Stimulated activated CD8-positive, alpha-beta memory T cell treated with anti-CD3 and anti-CD28 coated beads, Interleukin-15, amount 100 ng/mL, for 4 hours (primary cell): ENCODE measurements at places on chromosomes 12 and 14.

GRCh38 chr12:70317781-70318180 is 48.3 kb upstream of the KCNMB4 start:
- DNase-seq, result no peak

GRCh38 chr14:97266653-97267052 is 469.5 kb downstream of the VRK1 start:
- no peak for DNase-seq

DNA sequence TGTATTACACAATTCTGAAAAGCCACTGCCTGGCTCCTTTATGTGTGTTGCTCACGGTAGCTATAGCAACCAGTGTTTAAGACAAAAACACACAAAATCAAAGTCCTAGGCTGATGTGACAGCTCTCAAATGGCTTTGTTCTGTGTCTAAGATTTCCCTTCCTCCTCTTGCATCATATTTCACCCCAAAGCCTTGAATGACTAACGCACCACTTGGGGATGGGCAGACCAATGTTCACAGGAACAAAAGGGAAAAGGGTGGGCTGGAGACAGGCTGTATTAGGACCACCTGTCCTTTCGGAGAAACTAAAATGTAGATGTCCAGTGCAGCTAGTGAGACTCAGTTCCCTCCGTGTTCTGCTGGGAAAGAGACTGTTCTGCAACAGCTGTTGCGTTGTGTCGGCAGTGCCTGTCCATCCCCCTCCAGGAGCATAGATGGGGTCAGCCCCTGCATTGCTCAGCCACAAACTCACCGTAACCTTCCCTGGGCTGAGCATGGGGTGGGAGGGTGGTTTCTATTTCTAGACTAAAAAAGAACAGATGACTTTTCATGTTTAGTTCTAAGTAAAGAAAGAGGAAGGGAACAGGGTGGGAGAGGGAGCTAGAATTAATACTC is 26.8 kb upstream of the DAAM1 start:
- no peak for DNase-seq

- no peak for DNase-seq
Observed at GRCh38 chr12:98532687-98533304, 17.4 kb downstream of the TMPO start.

DNA sequence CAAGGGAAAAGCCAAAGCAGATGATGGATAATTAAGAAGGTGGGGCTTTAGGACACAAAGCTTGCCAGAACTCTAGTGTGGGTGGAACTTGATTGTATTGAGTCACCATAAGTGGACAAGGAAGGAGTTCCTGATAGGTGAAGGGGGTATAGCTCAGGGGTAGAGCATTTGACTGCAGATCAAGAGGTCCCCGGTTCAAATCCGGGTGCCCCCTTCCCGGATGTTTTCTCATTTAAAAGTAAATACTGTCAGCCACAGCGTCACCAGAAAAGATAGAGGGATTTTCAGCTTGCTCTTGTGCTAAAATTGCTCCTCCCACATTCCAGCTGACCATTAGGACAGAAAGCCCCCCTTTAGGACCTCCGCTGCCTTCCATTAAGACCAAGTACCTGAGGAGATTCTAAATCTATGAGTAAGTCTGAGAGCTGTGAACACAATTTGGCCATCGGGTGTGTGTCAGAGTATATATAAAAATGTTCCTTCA is 36.6 kb downstream of the DCAF4 start:
- no peak for DNase-seq

DNA sequence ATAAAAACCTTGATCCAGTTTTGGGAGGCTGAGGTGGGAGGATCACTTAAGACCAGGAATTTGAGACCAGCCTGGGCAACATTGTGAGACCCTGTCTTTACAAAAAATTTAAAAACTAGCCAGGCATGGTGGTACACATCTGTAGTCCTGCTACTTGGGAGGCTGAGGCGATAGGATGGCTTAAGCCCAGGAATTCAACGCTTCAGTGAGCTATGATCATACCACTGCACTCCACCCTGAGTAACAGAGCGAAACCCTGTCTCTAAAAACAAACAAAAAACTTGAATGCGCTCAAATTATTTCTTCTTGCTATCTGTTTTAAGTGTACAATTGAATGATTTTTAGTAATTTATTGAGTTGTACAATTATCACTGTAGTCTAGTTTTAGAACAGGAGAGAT is 20.1 kb downstream of the WDR20 start:
- no peak for DNase-seq
